T follicular helper cell (primary cell): ENCODE measurements at places on chromosomes 4 and X.

GRCh38 chr4:20196476-20196875 lies 55.2 kb upstream of the SLIT2 start:
- DNase-seq, result no peak

GRCh38 chrX:50067435-50068284 lies 133.1 kb downstream of the AKAP4 start:
- no peak for DNase-seq

- DNase-seq, result no peak
Measured at GRCh38 chrX:27679281-27679680, 89.1 kb downstream of the DCAF8L2 start.

GRCh38 chr4:149116806-149117205 lies 674.6 kb upstream of the NR3C2 start:
- no peak for DNase-seq

GRCh38 chr4:68732653-68733466 lies 62.4 kb upstream of the UGT2B15 start:
- no peak for DNase-seq

DNA sequence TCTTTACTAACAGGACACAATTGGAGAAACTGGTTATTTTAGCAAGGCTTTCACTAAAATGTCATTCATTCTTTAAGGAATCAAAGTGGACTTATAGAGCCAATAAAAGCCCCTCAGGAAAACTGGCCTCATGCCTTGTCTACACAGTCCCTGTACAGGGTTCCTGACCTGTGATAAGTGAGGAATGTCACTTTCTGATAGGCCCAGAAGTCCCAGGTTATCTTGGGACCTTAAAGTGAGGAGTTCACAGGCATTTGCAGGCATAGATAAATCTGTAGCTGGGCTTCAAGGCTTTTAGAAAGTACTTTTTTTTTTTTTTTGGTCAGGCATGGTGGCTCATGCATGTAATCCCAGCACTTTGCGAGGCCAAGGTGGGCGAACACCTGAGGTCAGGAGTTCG lies 19.4 kb upstream of the STPG2 start:
- no peak for DNase-seq

GRCh38 chrX:120839491-120839890 lies 36.2 kb downstream of the CT47B1 start:
- DNase-seq, result no peak

DNA sequence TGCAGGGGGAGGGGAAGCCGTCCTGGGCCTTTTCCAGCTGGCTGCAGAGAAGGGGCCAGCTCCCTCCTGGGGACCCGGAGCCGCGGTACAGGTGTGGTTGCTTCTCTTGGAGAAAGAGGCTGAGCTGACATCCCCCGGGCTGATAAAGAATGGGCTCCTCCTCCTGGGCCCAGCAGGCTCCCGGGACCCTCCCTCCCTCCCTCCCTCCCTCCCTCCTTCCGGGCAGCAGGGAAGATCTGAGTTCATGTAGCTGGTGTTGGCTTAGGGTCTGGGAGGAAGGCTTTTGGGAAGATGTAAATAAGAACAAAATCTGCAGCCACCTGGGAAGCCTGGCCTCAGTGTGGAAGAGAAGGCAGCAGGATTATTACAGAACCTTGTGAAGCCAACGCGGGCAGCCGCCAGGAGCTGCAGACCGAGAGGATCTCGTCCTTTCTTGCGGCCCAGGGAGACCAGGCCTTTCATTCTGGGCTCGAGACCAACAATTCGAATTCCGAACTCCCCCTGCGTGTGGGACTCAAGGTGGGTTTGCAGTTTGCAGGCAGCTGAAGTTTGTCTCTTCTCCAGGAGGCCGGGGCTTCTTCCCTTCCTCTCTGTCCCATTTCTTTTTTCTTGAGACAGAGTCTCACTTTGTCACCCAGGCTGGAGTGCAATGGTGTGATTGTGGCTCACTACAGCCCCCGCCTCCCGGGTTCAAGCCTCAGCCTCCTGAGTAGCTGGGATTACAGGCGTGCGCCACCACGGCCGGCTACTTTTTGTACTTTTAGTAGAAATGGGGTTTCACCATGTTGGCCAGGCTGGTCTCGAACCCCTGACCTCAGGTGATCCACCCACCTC lies at the start of gene PLCXD1:
Gene PLCXD1 (plus strand): TSS at position 216 of the 834 bp plus-strand sequence. CDS start 2,807 bp downstream, outside the sequence.
- no peak for DNase-seq

DNA sequence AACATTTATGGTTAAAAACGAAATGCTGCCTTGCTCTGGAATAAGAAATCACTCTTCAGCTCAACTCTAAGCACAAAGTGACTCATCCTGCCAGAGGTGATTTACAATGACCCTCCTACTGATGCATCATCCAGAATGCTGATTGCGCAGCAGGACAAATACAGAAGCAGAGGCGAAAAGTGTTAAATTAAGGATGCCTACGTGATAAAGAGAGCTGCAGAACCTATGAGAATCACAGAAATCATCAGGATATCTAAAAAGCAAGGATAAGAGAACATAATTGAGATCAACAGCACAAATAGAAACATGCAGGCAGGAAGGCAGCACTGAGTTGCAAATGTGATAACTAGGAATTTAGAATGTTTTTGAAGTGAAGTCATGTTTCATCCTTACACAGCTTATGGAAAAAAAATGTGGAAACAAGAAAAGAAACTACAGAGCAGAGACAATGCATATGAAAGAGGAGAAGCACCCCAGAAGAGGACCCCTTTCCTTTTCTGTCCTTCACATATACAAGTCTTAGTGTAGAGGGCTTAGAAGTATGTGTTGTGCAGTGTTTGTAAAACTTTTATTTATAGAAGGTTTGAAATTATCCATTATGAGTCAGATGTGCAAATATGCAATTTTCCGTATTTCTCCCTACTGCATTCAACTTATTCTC lies 188.4 kb downstream of the SLC7A11 start:
- no peak for DNase-seq

- DNase-seq, result no peak
Measured at GRCh38 chr4:117550085-117550484, 464.7 kb upstream of the TRAM1L1 start.

- DNase-seq, result no peak
Measured at GRCh38 chr4:48196758-48197504, 62.9 kb upstream of the TXK start.

DNA sequence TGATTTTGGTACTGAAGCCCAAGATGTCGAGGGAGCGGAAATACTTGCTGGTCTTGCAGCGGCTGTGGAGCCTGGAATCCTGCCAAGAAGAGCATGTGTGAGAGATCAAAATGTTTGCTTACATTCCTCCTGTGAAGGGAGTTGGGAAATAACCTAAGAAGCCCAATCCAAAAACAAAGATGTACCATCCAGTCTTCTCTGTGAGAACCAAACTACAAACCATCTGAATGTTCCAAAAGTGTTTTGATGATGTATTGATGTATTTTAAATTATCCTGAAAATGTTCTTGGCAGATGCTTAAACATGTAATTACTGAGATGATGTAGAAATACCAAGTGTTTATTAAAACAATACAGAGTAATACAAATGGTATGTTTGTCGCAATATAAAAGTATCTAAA lies 10.1 kb upstream of the ADH1A start:
- no peak for DNase-seq

DNA sequence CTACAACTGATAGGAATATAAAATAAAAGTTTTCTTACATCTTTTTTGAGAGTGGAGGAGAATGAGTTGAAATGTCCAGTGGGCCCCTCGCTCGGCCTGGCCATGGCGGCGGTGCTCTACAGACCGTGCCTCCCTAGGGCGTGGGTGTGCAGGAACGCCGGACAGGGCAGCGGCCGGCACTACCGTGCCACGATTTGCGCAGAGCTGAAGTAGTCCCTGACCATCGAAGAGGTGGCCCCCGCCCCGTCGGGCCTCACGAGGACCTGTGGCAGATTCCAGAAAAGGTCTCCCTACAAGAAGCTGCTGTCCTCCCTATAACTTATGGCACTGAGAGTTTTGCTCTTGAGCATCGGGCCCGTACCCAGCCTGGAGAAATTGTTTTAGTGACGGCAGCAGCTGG lies 228.9 kb upstream of the ARHGAP24 start:
- DNase-seq, result no peak

GRCh38 chrX:47172549-47172948 lies 21.1 kb upstream of the UBA1 start:
- DNase-seq, result no peak

GRCh38 chrX:19403696-19404095 lies 60.0 kb downstream of the PDHA1 start:
- DNase-seq, result no peak

DNA sequence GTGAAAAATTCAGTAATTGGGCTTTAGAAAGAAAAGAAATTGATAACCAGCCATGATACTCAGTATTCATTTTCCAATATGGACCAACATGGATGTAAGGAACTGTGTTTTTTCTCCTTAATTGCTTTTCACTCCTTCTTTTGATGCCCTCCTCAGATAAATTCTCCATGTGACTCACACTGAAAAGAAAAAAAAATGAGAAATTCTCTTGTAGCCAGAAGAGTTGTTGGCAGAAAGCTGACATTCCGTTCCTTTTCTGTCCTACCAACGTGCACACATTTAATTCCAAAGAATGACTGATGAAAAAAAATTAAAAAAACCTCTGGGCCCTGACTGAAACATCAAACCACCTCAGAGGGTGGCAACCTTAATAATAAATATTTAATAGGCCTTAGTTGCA lies 153.1 kb downstream of the AMELX start:
- no peak for DNase-seq

- no peak for DNase-seq
Measured at GRCh38 chr4:135510582-135510981, 1309.0 kb upstream of the PABPC4L start.
